ENCODE measurements at places on chromosomes 7 and 10.

DNA sequence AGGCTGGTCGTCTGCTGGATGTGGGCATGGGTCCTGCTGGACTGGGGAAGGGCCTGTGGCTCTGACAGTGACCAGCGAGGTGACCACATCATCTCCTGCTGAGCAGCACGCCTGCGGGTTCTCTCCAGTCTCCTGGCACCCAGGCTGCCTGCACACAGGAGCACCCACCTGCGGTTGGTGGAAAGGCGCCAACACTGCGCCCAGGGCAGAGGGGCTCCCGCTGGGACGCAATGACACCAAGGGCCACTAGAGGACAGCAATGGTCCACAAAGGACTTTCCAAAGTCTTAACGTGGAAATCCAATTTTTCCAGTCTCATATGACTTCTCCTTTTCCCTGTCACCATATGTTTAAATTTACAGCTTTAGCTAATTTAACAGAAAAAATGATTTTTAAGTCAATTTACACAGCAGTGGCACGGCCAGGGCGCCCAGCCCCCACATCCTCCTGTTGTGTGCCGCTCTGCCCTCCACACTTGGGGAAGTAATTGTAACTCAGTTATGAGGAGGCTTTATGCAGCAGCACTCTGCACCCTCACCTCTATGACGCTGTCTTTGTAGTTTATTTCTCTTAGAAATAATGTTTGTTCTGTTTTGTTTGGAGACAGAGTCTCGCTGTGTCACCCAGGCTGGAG, 38.1 kb downstream of the CFAP46 start:
- DNase-seq: peak; percentile 42

DNA sequence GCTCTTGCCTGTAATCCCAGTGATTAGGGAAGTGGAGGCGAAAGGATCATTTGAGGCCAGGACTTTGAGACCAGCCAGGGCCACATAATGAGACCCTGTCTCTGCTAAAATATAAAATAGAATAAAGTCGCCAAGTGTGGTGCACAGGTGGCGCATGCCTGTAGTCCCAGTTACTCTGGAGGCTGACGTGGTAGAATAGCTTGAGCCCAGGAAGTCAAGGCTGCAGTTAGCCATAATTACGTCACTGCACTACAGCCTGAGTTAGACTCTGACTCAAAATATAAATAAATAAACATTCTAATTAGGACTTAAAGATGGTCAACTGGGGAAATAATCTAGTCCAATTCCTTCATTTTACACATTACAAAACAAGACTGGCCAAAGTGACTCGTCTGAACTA, 768 bp downstream of the CHCHD2 start:
- peak; percentile 70 for DNase-seq

GRCh38 chr7:103521937-103522336, 75.9 kb upstream of the SLC26A5 start:
- no peak for DNase-seq

GRCh38 chr10:35635576-35635975, 6.5 kb downstream of the FZD8 start:
- DNase-seq: peak; percentile 56

GRCh38 chr10:132642732-132643008, 105.1 kb downstream of the INPP5A start:
- DNase-seq: no peak

DNA sequence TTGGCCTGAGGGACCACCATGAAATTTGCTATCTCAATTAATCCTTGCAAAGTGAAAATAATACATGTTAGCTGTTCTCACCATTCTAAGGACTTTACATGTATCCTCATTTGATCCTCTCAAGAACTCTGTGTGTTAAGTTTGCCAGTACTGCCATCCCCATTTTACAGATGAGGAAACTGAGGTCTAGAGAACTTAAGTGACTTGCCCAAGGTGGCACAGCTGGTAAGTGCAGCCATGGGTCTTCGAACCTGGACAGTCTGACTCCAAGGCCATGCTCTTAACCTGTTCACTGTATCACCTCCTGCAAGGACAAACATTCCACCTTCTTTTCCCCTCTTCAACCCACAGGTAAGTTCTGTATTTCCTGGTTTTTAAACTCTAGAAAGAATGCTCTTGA, 85.3 kb upstream of the NFE2L3 start:
- DNase-seq: no peak

DNA sequence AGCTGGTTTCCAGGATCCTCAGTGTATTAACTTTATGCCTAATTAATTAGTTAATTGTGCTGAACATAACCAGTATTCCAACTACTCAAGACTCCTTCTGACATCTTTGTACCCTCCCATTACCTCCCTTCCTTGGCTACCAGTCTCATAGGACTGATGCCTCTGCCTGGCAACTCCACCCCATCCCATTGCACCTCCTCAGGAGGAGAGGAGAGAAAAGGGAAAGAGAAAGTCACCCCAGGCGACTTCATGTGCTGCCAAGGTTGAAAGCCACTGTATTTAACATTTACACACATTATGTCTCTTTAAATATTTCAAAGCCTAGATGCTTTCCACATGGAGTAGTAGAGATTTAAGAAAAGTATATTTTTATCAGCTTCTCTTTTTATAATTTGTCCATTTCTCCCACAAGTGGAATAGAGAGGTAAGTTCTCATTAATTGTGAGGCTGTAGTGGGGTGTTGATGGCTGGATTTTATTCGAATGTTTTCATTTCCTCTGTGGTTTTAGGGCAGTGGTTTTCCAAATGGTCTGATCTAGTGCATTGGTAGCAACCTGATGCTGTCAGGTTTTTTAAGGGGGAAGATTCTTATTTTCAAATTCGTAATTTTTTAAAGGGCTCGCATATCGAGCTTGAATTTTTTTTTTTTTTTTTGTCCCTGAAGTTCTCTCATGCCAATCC, 148.0 kb downstream of the BICC1 start:
- DNase-seq: no peak

GRCh38 chr10:63637901-63638327, 116.7 kb downstream of the REEP3 start:
- DNase-seq: no peak

DNA sequence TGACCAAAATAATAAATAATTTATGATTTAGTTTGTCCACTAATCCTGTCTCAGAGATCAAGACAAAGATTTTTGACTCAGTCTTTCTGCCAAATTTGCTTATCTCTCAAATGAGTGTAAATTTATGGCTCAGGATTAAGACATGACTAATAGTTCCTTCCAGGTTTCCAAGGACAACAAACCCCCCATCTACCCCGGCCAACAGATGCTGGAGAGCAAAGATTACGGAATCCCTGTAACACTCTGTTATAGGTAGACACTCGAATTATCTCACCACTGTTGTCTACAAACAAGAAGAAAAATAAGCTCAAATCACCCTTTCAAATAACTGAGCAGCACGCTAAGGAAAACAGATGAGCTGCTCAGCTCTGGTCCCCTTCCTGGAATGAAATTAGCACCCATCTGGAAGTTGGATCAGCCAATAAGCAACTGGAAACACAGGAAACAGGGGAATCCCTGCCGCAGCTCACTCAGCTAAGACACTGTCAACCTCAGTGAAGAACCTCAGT, 56.8 kb upstream of the SVIL start:
- DNase-seq: no peak

DNA sequence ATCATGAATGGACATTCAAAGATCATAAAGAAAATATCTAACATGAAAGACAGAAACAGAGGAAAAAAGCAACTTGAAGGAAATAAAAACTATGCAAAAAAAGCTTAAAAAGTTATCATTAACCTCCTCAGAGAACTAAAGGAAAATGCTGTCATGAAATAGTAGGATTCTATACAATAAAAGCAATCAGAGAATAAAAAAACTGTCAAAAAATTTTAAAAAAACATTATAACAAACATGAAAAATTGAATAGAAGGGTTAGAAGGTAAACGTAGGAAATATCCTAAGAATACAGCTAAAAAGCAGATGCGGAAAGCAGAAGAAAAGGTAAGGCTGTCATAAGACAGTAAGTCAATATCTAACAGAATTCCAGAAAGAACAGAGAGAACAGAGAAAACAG, 44.8 kb downstream of the SGMS1 start:
- no peak for DNase-seq

- DNase-seq: no peak
Measured at GRCh38 chr10:15817409-15818046, 42.8 kb downstream of the MINDY3 start.

DNA sequence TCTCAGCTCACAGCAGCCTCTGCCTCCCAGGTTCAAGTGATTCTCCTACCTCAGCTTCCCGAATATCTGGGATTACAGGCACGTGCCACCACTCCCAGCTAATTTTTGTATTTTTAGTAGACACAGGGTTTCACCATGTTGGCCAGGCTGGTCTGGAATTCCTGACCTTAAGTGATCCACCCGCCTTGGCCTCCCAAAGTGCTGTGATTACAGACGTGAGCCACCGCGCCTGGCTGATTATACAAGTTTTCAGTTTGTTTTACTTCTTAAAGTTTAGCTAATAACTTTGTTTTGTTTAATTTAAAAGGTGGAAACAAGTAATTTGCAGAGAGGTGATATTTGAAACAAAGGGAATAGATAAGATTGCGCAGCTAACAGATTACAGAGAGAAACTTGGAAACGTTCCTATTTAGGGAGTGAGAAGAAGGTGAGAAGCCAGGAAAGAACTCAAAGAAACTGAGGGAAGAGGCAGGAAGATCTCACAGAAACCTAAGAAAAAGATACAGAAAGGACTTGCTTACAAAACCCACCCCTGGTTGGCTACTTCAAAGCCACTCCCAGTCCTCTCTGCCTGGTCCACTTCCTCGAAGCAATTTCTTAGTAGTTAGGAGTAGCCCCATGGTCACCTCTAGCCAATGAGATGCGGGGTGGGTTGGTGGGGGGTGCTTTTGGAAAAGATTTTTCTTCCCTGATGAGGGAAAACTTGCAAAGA, 15.0 kb upstream of the PDLIM1 start:
- no peak for DNase-seq

DNA sequence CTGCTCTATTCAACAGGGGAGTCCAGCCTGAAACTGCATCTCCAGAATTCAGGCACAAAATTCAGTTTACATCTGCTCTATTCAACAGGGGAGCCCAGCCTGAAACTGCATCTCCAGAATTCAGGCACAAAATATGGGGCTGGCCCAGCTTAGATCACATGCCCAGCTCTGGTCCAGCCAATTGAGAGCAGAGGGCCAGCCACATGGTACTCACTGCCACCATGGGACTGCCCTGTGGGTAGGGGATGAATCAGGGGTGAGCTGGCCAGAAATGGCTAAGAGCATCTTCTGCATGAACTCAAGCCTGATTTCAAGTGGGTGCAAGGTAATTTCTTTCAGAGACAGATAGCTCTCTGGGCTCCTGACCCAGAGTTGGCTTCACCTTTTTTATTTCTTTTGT, 156.6 kb upstream of the LYZL2 start:
- DNase-seq: no peak

GRCh38 chr7:127413962-127414361, 21.5 kb upstream of the ZNF800 start:
- DNase-seq: no peak

DNA sequence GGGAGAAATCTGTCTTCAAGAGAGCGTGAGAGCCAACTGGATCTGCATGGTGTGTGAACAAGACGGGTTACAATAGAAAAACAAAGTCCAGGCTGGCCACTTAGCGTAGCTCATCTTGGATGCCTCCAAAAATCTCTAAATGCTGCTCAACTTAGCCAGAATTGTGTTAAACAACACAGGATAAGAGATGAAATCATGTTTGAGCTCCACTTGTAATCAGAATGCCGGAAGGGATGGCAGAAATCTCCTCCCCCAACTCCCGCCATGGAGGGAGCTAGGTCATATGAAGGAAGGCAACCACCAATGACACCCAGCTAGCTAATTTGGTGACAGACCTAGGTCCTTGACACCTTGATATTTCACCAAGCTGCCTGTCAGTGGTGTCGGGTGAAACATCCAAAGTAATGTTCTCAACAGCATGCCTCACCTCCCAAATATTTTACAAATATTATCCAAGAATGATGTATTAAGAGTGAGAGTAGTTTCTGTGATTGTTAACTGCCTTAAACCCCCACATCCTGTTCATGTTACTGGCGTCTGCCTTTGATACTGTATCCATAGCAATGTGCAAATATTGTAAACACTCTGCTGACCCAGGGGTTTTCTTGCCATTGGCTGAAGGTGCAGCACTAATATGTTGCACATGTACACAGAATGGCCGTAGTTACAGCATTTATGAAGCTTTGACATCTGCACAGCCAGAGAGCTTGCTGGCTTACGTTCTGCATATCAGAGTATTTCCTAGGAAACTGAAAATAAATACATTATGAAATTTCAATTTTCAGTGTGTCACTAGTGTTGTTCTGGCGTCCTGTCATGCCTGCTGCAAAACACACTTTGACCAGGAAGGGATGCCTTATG, 25.8 kb downstream of the TMEM254 start:
- DNase-seq: no peak

GRCh38 chr10:2145926-2146478, 408.7 kb upstream of the ADARB2 start:
- no peak for DNase-seq

- no peak for DNase-seq
Measured at GRCh38 chr10:29966269-29966668, 93.1 kb downstream of the JCAD start.
